ENCODE measurements at places on chromosomes 16 and 17. TPM values are rescaled to one million over a fixed set of nuclear protein-coding genes. Genes with fewer than 3 reads are reported as not detected.

Gene WWP2
- 24.6 TPM for total RNA-seq

Gene NPTX1
- 112 TPM for total RNA-seq

Gene MT1H
- total RNA-seq = not detected

Gene PRCD
- not detected for total RNA-seq

Gene C17orf58
- total RNA-seq = 18.5 TPM

All from A549 treated with dexamethasone at 1 μM for 4 hours (cell line).